ENCODE measurements at places on chromosomes 12 and 14.

DNA sequence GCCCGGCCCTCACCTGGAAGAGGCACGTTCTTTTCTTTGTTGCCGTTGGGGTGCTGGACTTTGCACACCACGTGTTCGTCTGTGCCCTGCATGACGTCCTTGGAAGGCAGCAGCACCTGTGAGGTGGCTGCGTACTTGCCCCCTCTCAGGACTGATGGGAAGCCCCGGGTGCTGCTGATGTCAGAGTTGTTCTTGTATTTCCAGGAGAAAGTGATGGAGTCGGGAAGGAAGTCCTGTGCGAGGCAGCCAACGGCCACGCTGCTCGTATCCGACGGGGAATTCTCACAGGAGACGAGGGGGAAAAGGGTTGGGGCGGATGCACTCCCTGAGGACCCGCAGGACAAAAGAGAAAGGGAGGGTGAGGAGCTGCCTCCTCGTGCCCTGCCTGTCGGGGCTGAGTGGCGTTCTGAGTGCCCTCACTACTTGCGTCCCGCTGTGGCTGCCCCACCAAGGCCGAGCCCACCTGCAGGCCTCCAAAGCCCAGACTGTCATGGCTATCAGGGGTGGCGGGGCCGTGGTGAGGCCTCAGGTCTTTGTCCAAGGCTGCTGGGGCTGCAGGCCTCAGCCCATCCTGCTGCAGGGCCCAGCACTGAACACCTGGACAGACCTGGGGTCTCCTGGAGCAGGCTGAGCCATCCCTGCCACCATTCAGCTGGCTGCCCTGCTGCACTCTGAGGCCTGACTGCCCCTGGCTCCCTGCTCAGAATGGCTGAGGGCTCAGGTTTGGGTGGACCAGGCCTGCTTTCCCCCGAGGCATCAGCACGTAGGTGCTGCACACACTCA lies 329.7 kb downstream of the TMEM121 start:
- DNase-seq, result no peak

- DNase-seq, result no peak
Observed at GRCh38 chr12:29226616-29227015, 77.5 kb downstream of the FAR2 start.

GRCh38 chr12:111993292-111994150 lies 19.4 kb downstream of the TMEM116 start:
- peak; percentile 37 for DNase-seq

GRCh38 chr12:16008421-16008824 lies 97.3 kb downstream of the DERA start:
- no peak for DNase-seq

DNA sequence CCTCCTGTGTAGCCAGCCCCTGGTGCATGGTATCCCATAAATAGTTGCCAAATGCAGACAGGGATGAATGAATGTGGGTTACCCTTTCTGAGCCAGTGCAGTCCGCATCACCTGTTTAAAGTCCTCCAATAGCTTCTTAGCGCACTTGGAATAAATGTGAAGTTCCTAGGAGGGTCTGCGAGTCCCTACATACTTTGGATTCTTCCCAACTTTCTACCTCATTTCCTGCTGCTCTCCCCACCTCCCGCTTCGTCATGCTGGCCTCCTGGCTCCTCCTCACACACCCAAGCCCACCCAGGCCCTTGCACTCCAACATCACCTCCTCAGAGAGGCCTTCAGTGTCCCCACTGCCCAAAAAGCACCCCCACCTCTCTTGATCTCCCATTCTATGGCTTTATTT lies 17.7 kb downstream of the RFX4 start:
- DNase-seq, result no peak

DNA sequence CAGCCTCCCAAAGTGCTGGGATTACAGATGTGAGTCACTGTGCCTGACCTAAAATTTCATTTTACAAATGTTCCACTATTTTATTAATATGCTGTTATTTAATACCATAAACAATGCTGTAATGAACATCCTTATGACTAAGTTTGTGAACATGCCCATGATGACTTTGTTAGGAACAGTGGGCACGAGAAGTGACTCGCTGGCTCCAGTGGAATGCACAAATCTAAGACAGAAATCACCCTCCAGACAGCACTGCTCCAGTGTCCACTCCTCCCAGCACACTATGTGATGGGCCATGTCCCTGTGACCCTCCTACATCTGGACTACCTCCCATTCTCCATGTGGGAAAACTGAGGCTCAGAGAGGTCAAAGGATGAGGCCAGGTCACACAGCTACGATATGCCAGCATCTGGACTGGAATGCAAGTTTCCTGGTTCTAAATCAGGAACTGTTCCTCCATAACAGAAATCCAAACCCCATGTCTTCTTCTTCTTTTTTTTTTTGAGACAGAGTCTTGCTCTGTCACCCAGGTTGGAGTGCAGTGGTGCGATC lies 57.9 kb downstream of the GPR68 start:
- DNase-seq, result no peak

- DNase-seq, result no peak
Observed at GRCh38 chr12:74563927-74564326, 26.3 kb downstream of the ATXN7L3B start.

- no peak for DNase-seq
Observed at GRCh38 chr12:101238306-101238705, 28.3 kb upstream of the SLC5A8 start.

GRCh38 chr12:67754933-67755697 lies 106.6 kb downstream of the DYRK2 start:
- DNase-seq, result no peak

DNA sequence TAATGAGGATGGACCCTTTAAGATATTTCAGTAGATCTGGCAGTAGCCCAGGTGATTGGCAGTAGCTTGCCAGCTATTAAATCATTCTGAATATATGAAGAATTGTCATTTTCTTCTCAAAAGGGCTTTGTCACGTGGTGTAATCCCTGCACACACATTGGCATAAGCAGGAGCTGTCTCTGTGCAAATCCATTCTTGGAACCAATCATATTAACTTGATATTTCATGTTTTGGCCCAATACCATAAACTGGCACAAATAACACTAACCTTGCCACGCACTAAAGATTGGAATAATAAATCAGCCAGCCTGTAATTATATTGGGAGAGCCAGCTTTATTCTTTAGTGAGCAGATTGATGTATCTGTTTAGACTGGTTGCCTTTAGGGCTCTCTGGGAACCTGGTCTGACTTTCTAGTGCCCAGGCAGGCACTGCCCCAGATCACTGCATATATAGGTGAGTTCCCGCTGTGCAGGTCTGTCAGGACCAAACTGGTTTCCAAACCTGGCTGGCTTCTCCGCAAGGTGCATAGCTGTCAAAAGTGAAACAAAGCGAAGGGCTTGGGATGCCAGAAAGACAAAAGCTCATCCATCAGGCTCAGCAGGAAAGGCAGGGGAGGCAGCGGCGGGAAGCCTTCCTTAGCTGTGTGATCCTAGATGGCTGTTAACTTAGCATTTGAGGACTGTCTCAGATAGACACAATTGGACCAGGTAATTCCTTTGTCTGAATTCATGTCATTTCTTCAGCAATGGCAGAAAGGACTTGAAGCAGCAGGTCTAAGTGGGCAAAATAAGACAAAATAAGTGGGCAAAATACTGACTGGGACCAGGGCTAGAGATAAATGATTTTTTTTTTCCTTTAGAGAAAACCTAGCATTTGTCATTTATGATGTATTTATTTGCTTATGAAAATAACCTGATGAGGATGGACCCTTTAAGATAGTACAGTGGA lies 128.8 kb upstream of the DYRK2 start:
- DNase-seq, result no peak

- no peak for DNase-seq
Observed at GRCh38 chr14:20167091-20167490, 23.6 kb upstream of the OR11G2 start.

GRCh38 chr12:50016501-50017475 lies 8.5 kb downstream of the RACGAP1 start:
- DNase-seq, result no peak

GRCh38 chr14:59761851-59762250 lies 108.7 kb downstream of the RTN1 start:
- DNase-seq, result no peak

GRCh38 chr14:60346706-60347105 lies 97.7 kb downstream of the PPM1A start:
- no peak for DNase-seq

- peak; percentile 29 for DNase-seq
Observed at GRCh38 chr14:50040401-50040775, 76.0 kb downstream of the VCPKMT start.

All from activated naive CD8-positive, alpha-beta T cell treated with anti-CD3 and anti-CD28 coated beads for 36 hours (primary cell).